Stimulated activated CD8-positive, alpha-beta memory T cell treated with anti-CD3 and anti-CD28 coated beads, Interleukin-7, amount 100 ng/mL, for 1 hour (primary cell): ENCODE measurements at places on chromosomes 2 and 18.

GRCh38 chr2:43010438-43011157 is 215.8 kb downstream of the ZFP36L2 start:
- no peak for DNase-seq

- DNase-seq, result no peak
Measured at GRCh38 chr18:38789141-38789540, 1223.5 kb upstream of the CELF4 start.

- no peak for DNase-seq
Measured at GRCh38 chr18:25038261-25038660, 313.7 kb downstream of the ZNF521 start.

GRCh38 chr18:74944676-74945075 is 264.3 kb downstream of the PTGR3 start:
- no peak for DNase-seq

DNA sequence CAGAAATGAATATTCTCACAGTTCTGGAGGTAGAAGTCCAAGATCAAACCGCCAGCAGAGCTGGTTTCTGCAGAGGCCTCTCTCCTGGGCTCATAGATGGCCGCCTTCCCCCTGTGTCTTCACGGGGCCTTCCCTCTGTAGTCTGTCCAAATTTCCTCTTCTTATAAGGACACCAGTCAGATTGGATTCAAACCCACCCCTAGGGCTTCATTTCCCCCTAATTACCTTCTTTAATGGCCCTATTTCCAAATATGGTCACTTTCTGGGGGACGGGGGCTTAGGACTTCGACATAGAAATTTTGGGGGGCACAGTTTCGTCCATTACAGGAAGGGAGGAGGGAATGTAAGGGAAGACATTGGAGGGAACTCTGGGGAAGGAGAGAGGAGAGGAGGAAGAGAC is 132.6 kb downstream of the DDX1 start:
- no peak for DNase-seq

DNA sequence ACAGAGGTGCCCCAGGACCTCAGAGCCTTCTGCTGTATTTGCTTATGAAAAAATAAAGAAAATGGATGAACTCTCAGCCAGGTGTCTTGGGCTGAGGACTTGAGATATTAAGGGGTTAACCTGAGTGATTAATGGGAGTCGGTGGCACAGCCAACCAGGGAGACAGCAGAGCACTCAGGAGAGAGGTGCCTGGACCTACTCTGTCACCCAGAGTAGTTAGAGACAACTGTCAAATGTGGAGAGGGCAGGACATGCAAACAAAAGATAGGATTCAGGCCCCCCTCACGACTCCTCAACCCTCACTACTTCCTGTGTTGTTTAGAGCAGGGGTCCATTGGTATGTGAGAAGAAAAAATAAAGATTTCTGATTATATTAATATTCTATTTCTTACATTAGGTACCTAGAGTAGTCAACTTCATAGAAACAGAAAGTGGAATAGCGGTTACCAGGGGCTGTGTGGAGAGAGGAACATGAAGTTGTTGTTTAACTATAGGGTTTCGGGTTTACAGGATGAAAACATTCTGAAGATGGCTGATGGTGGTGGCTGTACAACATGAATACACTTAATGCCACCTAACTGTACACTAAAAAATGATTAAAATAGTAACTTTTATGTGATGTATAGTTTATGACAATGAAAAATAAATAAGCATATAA is 28.6 kb upstream of the CETN1 start:
- no peak for DNase-seq

DNA sequence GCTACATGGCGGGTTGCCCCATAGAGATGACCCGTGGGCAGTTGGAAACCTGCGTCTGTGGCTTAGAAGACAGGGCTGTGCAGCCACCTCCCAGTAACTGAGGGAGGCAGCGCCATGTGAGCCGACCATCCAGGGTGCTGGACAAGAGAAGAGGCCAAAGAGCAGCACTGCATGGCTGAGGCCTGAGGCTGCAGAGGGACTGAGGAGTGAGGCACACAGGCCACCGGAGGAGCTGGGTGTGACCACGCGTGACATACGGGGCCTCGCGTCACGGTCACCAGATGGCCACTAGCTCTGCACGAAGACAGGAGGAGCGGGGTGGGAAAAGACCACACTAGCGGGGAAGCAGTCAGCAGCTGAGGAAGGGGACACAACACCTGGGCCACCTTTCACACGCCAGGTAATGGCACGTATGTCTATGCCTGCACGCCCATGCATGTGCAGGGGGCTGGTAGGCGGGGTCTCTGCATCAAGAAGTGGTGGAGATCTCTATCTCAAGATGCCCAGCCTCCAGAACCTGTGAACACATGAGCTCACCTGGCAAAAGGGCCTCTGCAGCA is 61.4 kb downstream of the NDUFA10 start:
- no peak for DNase-seq

- DNase-seq, result no peak
Measured at GRCh38 chr18:65498605-65499004, 252.2 kb upstream of the CDH7 start.
